Mesothelial cell of epicardium (in vitro differentiated cells): ENCODE measurements at places on chromosomes 5 and 9.
A peak's percentile ranks its signal among the peaks of the same experiment; 100 is the strongest.

GRCh38 chr5:163509291-163509951, 4.0 kb downstream of the MAT2B start:
- peak overlapping the region; percentile 55 for H3K4me3 ChIP-seq
- no peaks in the 10 kb centered on the region for H3K27me3 ChIP-seq
- no peak for DNase-seq
- H3K27ac ChIP-seq = peak overlapping the region; percentile 96
- peaks cover 12% of the 10 kb centered on the region for H3K36me3 ChIP-seq

GRCh38 chr5:136674178-136674577, 308.8 kb upstream of the TRPC7 start:
- peaks cover 3% of the 10 kb centered on the region for H3K4me1 ChIP-seq
- no peak overlapping the region for H3K27ac ChIP-seq
- no peak for DNase-seq

- DNase-seq = no peak
- peaks cover 13% of the 10 kb centered on the region for H3K27me3 ChIP-seq
- H3K36me3 ChIP-seq = no peaks in the 10 kb centered on the region
- no peak overlapping the region for H3K4me3 ChIP-seq
- no peak overlapping the region for H3K27ac ChIP-seq
- no peaks in the 10 kb centered on the region for H3K4me1 ChIP-seq
Observed at GRCh38 chr5:158436271-158437065, 577.5 kb upstream of the CLINT1 start.

DNA sequence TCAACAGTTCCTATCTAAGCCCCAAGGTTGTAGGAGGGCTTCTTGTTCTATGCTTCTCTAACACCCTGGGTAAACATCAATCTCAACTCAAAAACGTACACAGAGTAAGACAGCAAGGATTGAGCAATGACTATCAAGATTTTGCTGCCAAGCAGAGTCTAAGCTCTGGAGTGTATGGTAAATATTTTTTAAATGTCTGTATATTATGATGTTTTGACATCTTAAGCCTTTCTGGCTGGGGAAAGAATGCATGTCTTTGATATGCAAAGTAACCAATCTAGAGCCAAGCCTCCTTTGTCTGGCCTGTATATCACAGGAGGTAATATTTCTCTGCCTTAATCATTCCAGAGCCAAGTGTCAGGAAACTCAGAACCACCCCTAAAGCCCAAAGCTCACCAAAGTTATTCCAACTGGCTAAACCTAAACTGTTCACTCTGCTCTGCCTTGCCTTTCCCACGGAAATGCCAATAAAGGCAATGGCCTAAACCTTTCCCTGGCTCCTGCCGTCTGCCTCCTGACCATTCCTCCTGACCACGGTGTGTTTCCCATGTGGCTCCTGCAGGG, 45.2 kb downstream of the YIPF5 start:
- H3K27ac ChIP-seq = peak overlapping the region; percentile 31
- no peaks in the 10 kb centered on the region for H3K27me3 ChIP-seq
- DNase-seq = no peak
- peaks cover 26% of the 10 kb centered on the region for H3K4me1 ChIP-seq

- H3K4me3 ChIP-seq = no peak overlapping the region
- H3K4me1 ChIP-seq = no peaks in the 10 kb centered on the region
- no peak overlapping the region for H3K27ac ChIP-seq
- H3K27me3 ChIP-seq = peaks cover 34% of the 10 kb centered on the region
- no peak for DNase-seq
Observed at GRCh38 chr5:170542691-170543293, 39.0 kb downstream of the KCNIP1 start.

- no peak for DNase-seq
- H3K27me3 ChIP-seq = no peaks in the 10 kb centered on the region
- peak overlapping the region; percentile 100 for H3K27ac ChIP-seq
- peak overlapping the region; percentile 97 for H3K4me3 ChIP-seq
- H3K36me3 ChIP-seq = peaks cover 20% of the 10 kb centered on the region
- peaks cover 23% of the 10 kb centered on the region for H3K4me1 ChIP-seq
Observed at GRCh38 chr5:73564675-73565074, 764 bp downstream of the ANKRA2 start.

GRCh38 chr9:136044207-136044970, 50.7 kb downstream of the NACC2 start:
- H3K36me3 ChIP-seq = peaks cover 16% of the 10 kb centered on the region
- H3K4me3 ChIP-seq = no peak overlapping the region
- no peak overlapping the region for H3K27ac ChIP-seq
- no peak for DNase-seq
- no peaks in the 10 kb centered on the region for H3K27me3 ChIP-seq

- H3K27me3 ChIP-seq = peaks cover 8% of the 10 kb centered on the region
- no peak for DNase-seq
- H3K4me1 ChIP-seq = no peaks in the 10 kb centered on the region
- no peak overlapping the region for H3K27ac ChIP-seq
- no peak overlapping the region for H3K4me3 ChIP-seq
Observed at GRCh38 chr5:7941692-7942091, 72.7 kb downstream of the MTRR start.

DNA sequence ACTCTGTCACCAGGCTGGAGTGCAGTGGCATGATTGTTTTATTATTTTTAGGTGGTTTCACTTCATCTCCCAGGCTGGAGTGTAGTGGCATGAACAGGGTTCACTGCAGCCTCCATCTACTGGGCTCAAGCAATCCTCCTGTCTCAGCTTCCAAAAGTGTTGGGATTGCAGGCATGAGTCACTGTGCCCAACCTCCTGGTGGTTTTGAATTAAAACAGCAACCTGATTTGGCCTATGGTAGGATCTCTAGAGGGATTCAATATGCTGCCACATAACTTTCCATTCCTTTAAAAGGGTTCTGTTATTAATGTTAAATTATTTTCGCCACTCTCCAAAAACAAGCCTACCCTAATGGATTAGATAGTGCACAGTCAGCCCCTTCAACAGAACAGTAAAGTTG, 9.9 kb upstream of the HSPA4 start:
- no peaks in the 10 kb centered on the region for H3K36me3 ChIP-seq

DNA sequence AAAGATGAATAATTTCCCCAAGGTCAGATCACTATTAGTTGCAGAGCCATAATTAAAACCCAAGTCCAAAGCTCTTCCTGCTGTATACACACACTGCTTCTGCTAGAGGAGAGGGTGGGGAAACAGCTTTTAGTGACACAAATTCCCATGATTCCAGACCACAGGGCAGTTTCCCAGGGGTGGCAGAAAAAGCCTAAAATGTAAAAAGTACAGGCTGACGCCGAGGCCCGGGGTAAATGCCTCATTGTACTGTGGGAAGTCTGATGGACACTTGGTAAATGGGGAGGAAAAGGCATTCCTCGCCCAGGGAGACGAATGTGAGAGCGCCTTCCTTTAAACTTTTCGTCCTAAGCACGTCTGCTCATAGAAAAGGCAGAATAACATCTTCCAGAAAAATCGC, 65.7 kb downstream of the DENND1A start:
- peaks cover 30% of the 10 kb centered on the region for H3K4me1 ChIP-seq
- no peaks in the 10 kb centered on the region for H3K36me3 ChIP-seq
- no peaks in the 10 kb centered on the region for H3K27me3 ChIP-seq
- no peak overlapping the region for H3K4me3 ChIP-seq

DNA sequence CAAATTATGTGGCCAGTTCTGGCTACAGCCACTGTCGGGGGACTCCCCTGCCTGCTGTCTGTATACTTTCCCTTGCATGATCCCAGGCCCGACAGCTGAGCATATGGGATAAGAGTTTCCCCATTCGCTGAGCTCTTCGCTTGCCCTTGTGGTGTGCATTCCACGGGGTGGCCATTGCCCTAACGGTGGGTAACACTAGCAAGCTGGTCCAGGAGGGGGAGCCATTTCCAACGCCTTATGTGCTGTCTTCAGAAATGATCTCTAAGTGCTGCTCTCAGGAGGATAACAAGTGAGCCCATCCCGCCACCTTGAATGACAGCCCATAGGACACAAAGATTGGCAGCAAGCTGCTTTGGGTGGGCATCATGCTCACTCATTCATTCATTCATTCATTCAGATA, 190.9 kb downstream of the FSTL4 start:
- H3K36me3 ChIP-seq = no peaks in the 10 kb centered on the region
- peaks cover 29% of the 10 kb centered on the region for H3K4me1 ChIP-seq
- H3K27ac ChIP-seq = no peak overlapping the region
- peaks cover 3% of the 10 kb centered on the region for H3K27me3 ChIP-seq
- DNase-seq = no peak

- H3K27ac ChIP-seq = no peak overlapping the region
- DNase-seq = no peak
- peaks cover 3% of the 10 kb centered on the region for H3K4me1 ChIP-seq
- no peaks in the 10 kb centered on the region for H3K36me3 ChIP-seq
- peaks cover 9% of the 10 kb centered on the region for H3K27me3 ChIP-seq
- H3K4me3 ChIP-seq = no peak overlapping the region
Observed at GRCh38 chr5:140131967-140132409, 6.3 kb downstream of the IGIP start.

DNA sequence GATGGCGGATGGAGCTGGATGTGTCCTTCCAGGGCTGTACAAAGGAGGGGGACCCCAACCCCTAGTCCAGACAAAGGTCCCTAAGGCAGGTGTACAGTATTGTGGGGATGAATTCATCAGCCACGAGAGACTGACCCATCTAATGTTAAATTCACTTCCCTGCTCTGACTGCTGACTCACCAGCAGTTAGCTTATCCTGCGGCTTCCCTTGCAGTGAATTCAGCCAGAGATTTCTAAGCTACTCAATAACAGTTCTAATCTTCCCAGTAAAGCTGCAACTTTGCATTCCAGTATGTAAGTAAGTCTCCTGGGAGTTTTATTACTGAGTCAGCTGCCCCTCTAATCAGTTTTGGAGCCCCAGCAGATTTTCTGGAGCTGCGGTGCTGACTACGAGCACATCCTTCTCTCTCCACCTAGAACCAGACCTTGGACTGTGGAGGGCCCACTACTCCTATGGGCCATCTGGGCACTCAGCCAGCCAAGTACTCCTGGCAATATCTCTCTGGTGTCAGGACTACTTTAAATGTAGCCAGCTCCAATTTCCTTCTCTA, 16.1 kb downstream of the B4GALT1 start:
- no peak for DNase-seq
- H3K27ac ChIP-seq = peak overlapping the region; percentile 90
- peaks cover 6% of the 10 kb centered on the region for H3K36me3 ChIP-seq
- H3K27me3 ChIP-seq = no peaks in the 10 kb centered on the region
- H3K4me3 ChIP-seq = no peak overlapping the region

DNA sequence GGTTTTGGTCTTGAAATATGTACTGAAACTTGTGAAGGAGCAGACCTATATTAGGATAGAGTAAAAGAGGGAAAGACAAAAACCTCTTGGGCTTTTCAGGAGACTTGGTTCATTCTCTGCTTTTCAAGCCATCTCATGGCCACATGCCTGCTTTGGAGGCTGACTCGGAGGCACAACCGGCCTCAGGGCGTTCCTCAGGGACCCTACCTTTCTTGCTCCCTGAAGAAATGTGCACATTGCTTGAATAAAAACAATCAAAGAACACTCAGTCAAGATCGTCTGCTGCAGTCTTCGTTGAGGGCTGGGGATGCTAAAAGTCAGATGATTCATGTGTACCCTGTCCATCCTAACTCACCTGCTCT, 994 bp downstream of the IRGM start:
- H3K4me1 ChIP-seq = peaks cover 5% of the 10 kb centered on the region
- peaks cover 20% of the 10 kb centered on the region for H3K27me3 ChIP-seq
- no peaks in the 10 kb centered on the region for H3K36me3 ChIP-seq
- no peak for DNase-seq

DNA sequence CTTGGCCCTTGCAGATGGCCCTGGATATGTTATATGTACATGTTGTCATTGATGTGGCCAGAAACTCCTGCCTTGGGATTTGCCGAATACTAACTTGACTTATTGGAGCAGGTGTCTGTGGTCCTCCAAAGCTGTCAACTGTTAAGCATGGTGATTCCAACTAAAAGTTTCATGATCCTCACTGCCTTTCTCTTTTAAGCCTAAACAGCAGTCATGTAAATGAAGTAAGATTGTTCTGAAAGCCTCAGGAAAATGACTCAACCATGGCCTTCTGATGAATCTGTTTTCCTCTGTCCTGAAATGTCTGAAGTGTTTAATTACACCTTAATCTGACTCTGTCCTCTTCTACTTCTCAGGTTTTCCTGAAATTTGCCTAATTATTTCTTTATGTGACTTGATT, 245.0 kb downstream of the FAM114A2 start:
- H3K27ac ChIP-seq = no peak overlapping the region
- no peaks in the 10 kb centered on the region for H3K36me3 ChIP-seq
- H3K4me1 ChIP-seq = no peaks in the 10 kb centered on the region
- no peak for DNase-seq
- H3K4me3 ChIP-seq = no peak overlapping the region

DNA sequence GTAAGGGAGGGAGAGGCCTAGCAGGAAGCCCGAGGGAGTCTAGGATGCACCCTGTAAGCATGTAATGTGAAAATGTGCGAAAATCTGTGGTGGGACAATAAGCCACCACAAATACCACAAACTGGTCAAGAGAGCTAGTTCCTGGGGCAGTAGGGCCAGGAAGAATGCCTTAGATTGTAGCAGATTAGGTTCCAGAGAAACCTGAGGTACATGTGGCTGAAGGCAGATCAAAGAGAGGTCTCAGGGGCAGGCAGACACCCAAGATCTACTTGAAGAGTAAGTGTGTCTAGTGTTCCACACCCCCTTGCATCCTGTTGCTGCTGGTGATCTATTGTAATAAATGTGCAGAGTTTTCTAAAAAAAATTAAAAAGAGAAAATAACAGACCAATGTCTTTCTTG, 1677.3 kb upstream of the CDH6 start:
- DNase-seq = no peak
- no peak overlapping the region for H3K4me3 ChIP-seq
- H3K27ac ChIP-seq = no peak overlapping the region
- no peaks in the 10 kb centered on the region for H3K36me3 ChIP-seq
- H3K4me1 ChIP-seq = peaks cover 3% of the 10 kb centered on the region

- no peaks in the 10 kb centered on the region for H3K36me3 ChIP-seq
- H3K4me1 ChIP-seq = peaks cover 11% of the 10 kb centered on the region
Observed at GRCh38 chr5:176862330-176862995, 36.7 kb downstream of the HK3 start.

GRCh38 chr9:133981589-133981957, 10.6 kb downstream of the VAV2 start:
- no peak for DNase-seq
- no peak overlapping the region for H3K27ac ChIP-seq
- H3K4me3 ChIP-seq = no peak overlapping the region
- H3K36me3 ChIP-seq = peaks cover 2% of the 10 kb centered on the region

DNA sequence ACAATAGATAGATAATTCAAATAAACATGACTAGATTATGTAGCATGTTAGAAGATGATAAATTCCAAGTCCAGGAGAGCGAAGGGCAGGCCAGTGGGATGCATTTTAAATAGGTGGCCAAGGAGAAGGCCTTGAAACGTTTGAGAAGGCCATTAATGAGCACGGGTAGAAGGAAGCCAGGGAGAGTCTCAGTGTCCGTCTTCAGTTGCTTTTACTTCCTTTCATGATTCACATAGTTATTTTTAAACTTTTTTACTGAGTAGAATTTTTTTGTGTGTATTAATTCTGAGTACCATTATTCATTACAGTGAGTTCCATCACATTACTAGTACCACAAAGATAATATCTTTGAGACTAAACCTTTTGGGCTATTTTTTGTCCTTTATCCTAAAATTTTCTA, 259.2 kb downstream of the ARRDC3 start:
- H3K27me3 ChIP-seq = no peaks in the 10 kb centered on the region
- peaks cover 44% of the 10 kb centered on the region for H3K4me1 ChIP-seq
- no peak overlapping the region for H3K27ac ChIP-seq
- H3K4me3 ChIP-seq = no peak overlapping the region
- H3K36me3 ChIP-seq = no peaks in the 10 kb centered on the region
